SK-N-DZ (cell line): ENCODE measurements at places on chromosomes 5 and 9.

DNA sequence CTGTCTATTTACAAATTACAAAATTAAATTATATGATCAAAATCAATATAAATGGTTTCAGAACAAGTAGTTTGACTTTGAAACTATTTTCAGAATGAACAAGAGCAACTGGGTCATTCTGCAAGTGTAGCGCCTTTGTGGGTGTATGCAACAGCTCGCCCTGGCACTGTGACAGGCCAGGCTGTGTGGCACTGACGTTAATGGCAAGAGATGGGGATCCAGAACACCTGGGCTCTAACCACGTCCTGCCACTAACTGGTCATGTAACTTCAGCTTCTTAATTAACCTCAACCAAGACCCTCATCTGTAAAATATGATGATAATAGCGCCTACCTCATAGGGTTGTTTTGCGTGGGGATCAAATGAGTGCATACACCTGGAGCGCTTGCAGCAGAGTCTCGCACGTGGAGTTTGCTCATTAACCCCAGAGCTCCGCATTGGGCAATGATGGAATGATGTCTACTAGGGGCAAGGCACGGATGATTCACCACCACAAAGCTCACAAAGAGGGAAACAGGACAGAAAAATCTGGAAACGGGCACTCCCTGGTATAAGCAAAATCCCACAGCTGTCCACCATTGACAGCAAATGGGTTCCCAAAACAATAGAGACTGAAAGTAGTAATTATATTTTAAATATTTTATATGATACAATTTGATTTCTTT, 639.4 kb downstream of the SEMA5A start:
- no peak for DNase-seq

DNA sequence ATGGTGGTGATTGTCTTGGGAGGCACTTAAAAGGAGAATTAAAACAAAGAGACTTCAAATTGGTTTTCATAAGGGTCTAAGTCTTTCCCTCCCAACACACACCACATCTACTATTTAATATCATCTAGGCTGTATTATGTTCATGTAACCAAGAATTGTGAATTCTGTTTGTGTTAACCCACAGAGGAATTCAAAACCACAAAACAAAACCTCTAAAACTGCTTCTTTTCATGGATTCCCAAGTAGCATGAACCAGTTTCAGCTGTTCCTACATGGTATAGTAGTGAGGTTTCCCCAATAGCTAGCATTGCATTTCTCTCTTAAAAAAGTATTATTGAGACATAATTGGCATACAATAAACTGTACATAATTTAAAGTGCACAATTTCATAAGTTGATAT, 283.8 kb downstream of the CD180 start:
- DNase-seq: no peak

DNA sequence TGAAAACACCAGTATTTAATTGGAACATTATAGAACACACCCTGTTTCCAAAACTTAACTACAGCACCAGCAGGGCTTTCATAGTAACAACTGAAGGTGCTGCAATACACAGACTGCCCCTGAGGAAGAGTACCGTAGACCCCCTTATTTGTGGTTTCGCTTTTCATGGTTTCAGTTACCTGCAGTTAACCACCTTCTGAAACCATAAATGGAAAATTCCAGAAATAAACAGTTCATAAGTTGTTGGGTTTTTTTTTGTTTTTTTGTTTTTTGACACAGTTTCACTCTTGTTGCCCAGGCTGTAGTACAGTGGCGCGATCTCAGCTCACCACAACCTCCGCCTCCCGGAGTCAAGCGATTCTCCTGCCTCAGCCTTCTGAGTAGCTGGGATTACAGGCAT, 9.5 kb upstream of the GLDC start:
- DNase-seq: no peak

DNA sequence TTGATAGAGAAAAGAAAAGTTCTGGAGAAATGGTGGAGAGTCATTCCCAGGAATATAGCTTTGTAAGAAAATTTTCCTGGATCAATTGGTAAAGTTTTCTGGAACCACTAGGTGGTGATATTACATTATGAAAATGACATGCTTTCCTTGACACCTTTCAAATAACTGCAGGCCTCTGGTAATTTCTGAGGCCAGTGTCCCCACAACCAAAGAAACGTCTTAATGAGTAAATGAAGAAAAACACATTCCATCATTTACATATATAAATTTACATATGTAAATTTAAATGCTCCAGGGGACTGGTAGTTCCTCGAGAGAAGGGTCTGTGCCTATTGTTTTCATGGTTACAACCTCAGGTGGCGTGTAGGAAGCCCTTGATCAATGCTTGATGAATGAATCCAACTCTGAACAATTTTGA, 17.2 kb upstream of the RGS3 start:
- DNase-seq: peak; percentile 46

GRCh38 chr5:179909224-179909623, 1.5 kb upstream of the TBC1D9B start:
- no peak for DNase-seq

- DNase-seq: no peak
These were observed 35.5 kb downstream of the CACNA1B start for GRCh38 chr9:137913132-137913531.

DNA sequence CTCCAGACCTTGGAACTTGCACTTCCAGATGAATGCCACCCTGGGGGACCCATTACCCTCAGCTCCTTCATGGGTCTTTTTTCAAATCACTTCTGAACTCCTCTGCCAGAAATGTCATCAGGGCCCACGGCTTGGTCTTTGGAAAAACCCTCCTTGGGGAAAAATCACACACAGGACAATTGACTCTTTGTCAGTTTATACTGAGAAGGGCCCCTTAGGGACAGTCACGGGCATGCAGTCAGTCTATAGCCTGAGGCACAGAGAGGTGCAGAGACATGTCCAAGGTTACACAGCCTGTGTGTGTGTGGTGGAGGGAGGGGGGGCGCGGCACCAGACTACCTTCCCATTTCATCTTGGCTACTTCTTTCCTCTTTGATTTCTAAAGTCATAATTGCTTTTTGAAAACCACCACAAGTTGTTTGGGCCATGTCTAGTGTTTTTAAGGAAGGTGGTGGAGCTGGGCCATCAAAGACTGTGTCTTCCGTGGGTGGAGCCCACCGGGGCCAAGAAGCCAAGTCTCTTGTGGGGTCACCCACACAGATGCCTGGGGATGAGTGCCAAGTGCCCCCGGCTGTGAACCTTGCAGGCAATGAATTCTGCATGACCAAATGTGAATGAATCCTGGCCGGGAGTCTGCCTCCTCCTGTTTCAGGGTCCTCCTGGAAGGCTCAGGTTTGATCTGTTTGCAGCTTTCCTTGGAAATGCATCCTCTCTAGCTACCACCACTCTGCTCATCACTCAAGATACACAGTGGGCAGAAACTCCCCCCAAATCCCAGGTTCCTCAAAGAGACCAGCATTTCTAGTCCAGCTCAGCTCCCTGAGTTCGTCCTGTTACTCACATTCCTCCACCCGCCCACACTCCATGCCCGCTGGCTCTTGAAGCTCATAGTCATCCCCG, 200.1 kb upstream of the TBC1D2 start:
- DNase-seq: no peak

GRCh38 chr9:137972988-137973470, 95.4 kb downstream of the CACNA1B start:
- no peak for DNase-seq

DNA sequence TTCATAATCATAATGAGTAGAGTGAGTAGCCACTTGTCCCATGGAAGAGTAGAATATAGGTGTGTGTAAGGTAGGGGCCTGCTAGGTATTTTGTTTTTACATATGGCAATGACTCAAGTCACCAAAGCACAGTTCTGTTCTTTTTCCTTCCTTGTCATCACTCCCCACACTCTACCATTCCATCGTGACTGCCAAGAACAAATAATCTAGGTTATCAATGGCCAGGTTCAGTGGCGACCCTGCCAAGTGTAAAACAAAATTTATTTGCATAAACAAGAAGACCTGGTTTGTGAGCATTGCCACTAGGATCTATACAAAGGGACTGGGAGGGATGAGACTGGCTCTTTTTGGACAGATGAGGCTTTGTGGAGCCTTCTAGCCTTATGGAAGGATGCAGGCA, 55.2 kb upstream of the RANBP3L start:
- no peak for DNase-seq

DNA sequence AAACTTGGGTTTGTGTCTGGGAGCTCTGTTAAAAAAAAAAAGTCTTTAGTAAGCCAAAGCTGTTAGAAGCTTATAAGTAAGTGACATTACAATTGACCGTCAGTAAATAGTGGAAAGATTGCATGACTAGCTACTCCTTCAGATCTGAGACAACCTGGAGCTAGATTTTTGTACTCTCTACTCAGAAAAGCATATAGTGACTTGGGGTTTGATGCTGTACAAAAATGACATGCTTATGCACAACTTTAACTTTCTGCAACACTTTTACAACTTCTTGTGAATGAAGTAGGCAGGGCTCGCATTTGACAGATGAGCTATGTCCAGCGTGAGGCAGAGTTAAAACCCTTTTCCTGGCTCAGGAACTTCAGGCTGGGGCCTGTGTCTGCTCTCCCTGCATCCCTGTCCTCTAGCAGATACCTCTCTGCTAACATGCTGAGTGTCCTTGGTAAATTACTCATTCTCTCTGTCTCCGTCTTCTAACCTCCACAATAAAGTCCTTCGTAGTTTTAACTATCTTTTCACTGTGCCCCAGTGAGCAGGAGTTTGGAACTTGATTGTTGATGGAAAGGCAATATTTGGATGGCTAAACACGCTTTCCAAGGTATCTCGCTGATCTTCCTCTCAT, 471 bp upstream of the GHR start:
- DNase-seq: no peak

- no peak for DNase-seq
These were observed 174.6 kb upstream of the PANK3 start for GRCh38 chr5:168753691-168754254.

- DNase-seq: no peak
These were observed 212.4 kb downstream of the HSD17B3 start for GRCh38 chr9:96089452-96090085.

- no peak for DNase-seq
These were observed 54.0 kb upstream of the MAP3K1 start for GRCh38 chr5:56761151-56761885.

DNA sequence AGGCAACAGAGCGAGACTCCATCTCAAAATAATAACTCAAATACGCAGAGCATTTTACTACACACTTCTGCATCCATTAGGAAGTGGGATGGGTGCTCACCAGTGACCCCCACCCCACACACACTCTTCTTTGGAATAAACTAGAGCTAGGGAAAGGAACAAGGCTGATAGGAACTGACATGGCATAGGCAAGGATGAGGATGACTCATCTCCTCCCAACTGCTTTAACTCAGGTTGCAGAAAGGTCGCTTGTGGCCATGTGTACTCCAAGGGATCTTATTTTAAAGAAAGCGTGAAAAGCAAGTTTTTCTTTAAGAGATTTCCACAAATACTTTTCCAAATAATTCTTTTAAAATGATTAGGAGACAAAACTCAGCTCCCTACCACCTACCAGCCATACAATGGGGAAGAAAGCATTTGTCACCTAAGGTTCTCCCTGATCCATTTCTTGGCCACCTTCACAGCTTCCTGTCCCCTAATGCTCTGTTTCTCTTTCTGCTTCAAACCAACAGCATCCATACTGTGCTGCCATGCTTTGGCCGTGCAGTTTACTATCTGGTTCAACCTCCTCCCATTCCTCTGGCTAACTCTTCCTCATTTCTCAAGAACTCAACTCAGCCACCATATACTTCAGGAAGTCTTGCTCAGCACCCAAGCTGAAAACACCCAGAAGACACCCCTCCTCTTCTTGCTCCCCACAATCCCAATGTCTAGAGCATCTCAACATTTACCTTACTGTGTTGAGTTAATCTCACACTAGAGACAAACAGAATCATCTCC, 211.9 kb downstream of the ACTL7B start:
- no peak for DNase-seq

DNA sequence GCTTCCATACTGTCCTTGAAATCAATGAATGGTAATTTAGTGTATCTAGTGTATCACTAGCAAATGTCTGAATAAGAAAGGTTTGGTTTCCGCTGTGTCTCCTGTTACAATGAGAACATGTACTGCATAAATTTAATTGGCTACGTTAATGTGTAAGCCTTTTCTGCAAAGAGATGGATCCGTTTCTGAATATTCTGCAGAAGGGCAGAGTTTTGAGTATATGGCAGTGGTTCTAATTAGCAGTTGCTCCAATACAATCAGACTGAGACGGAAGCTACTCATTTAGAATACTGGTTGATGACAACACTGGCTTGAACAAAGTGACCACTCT, 555 bp upstream of the PCDHGC4 start:
- DNase-seq: no peak

DNA sequence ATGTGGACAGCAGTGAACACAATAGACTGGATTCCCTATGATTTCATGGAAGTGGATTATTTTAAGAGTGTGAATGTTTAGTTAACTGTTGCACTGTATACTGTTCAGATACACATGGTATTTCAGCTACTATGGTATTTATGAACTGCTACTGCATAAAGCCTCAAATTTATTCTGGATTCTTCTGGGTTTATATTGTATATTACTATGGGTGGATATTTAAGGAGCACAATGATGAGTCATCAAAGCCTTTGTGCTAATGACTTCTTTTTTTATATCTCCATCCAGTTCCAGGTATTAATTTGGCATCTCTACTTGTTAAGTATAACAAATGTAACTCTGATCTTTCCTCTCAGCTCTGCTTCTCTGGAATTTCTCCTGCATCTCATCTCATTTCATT, 6.8 kb downstream of the KDM4C start:
- DNase-seq: no peak

- peak; percentile 29 for DNase-seq
These were observed at the start of gene GSN for GRCh38 chr9:121267689-121268597. GSN (plus strand) TSS chr9:121268162; CDS start chr9:121301972, 33,810 bp downstream.
